ENCODE measurements at places on chromosomes 4 and X.

GRCh38 chr4:175330652-175331051 lies 412.5 kb downstream of the ADAM29 start:
- no peak for DNase-seq

GRCh38 chrX:155643240-155643639 lies 30.5 kb upstream of the TMLHE start:
- no peak for DNase-seq

GRCh38 chrX:129655547-129656249 lies 942 bp upstream of the APLN start:
- DNase-seq, result no peak

DNA sequence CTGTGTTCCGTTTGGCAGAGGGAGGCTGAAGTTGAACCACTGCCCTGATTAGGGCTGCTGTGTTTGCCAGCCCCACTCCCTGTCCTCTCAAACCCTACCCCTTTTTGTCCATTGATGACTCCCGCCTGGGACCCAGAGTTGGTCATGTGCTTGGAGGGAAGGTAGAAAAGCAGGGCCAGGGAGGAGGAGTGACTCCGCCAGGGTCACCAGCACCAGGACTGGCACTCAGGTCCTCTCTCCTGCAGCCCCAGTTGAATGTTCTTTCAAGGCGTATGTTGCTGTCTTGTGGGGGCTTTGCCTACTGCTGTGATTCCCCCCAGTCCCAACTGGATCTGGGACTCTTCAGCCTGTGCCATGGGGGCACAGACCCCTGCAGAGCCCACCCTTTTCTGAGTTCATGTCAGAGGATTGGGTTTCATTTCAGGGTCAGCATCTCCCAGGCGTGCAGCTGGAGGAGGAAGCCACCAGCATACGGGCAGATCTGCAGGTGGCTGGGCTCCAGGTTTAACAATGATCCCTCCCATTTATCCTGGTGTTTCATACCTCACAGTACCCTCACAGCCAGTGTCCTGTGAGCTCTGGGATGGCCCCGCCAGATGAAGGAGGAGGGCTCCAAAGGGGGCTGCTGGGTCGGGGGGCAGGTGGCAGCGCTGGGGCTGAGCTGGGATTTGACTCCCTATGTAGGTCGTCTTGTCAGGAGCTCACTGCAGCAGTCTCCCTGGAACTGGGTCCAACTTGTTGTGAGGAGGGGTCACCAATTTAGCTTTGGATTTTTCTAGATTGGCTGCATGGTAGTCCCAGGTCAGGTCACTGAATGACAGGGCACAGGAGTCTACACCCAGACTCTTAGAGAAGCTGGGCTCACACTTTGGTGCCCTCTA lies 55.7 kb downstream of the MSX1 start:
- DNase-seq, result no peak

- DNase-seq, result no peak
These were observed 232.3 kb downstream of the PABPC4L start for GRCh38 chr4:133969202-133969848.

- DNase-seq, result no peak
These were observed 5.4 kb downstream of the TSPAN5 start for GRCh38 chr4:98652996-98653395.

- DNase-seq, result no peak
These were observed 131.8 kb downstream of the GLRA3 start for GRCh38 chr4:174697202-174697601.

DNA sequence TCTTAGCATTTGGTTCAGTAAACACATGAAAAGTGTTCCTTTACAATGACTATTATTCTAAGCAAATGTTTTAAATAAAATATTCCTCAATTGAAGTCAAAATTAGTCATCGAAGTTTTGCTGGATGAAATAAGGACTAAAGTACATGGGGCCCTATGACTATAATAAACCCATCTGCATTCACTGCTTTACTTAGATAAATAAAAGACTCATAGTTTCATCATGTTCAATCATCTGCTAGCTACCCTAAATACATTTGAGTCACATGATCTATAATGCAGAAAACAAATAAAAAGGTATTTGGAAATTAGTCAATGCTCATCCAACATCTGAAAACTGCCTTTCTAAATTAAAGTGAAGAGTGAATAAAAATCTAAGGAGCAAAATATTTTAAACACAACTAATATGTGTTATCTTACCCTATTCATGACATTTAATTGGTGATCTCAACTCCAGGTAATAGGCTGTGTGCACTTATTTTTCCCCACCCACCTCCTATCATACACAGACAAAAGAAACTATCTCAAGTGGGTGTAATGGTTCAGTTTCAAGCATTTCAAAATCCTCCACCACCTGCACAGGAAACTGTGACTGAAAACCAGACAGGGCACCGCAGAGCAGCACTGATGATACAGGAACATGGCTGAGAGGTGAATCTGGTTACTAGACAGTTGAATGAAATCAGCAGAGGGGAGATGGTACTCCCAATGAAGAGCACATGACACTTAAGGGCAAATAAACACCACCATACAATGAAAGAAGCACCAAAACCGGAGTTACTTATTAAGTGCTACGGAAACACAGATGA lies 78.6 kb downstream of the CAMK2D start:
- DNase-seq, result peak; percentile 79

DNA sequence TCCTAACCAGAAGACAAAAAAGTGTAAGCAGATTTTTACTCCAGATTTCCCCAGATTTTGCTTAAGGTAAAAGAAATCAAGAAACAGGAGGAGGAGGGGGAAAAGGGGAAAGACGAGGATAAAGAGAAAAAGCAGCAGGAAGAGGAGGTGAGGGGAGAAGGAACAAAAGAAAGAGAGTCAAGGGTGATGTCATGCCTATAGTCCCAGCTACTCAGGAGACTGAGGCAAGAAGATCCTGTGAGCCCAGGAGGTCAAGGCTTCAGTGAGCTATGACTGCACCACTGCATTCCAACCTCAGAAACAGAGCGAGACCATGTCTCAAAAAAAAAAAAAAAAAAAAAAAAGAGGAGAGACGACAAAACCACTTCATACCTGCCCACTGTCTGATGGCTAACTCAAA lies 12.0 kb upstream of the PKD2 start:
- DNase-seq, result no peak

DNA sequence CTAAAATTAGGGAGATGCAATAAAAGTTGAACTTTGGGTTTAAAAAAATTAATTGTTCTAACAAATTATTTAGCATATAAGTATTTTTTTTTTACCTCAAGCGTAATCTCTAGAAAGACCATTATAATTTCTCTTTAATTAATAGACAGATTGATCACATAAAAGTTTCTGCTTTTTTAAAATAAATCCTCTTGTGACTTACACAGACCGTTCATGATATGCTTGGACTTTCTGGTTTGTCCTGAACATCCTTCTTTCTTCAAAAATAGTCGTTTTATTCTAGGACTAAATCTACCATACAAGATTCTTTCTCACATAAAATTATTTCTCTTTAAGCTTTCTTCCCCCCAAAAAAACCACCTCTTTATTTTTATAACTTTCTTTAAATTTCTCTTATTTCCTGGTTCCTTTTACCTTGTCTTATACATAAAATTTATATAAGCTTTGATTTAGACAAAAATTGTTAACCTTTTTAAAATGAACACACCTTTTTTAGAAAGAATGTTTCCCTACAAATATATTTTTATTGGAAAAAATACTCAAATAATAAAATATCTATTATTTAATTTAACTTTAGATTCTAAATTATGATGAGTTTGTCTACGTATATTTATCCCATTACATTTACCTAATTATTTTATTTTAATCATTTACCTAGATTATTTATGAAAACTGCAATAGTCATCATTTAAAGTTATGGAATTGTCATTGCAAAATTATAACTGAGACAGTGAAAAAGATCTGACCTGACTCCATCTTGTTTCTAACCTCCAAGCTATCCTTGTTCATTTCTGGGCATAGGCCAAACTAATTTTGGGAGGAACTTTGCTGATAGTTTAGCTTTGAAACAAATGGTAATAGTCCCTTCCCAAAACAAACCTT lies 37.6 kb downstream of the PGRMC2 start:
- DNase-seq, result no peak

- DNase-seq, result no peak
These were observed 41.3 kb downstream of the MAGEB17 start for GRCh38 chrX:16208601-16209000.

- no peak for DNase-seq
These were observed 57.9 kb downstream of the CFAP299 start for GRCh38 chr4:80393246-80393969.

DNA sequence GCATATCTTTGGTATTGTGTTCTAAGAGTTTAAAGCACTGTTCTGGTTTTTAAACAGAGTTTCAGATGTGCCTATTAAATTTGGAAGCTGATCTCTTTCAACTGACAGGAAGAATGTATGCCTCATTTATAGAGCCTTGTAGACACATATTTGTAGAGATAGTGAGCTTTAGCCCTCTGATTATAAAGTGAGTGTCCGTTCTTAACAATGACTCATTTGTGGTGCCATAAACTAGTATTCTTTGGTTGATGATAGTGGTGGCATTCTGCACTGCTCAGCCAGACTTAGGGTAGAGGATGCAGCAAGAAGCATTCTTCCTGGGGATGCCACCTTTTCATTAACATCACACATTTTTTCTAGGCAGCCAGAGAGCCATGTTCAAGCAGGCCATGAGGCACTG lies 121.7 kb downstream of the TLL1 start:
- DNase-seq, result no peak

GRCh38 chrX:24877288-24877664 lies 138.5 kb downstream of the ARX start:
- DNase-seq, result no peak

GRCh38 chrX:145631461-145631951 lies 186.1 kb upstream of the SLITRK2 start:
- no peak for DNase-seq

DNA sequence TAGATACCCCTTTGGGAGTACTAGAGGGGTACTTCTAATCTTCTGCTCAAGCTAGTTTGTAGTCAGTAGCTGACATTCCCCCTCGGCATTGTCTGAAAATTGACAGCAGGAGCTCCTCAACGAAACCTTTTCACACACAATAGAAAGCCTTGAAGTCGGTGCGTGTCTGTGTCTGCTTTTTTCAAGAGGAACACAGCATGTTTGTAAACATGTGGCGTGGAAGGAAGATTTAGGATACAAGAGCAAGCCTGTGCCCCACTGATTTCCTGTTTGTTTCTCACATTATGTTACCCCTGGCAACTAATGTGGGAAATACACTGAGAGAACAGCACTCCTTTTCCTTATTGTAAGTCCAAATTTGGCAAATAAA lies 252.6 kb downstream of the ANKRD50 start:
- no peak for DNase-seq

- no peak for DNase-seq
These were observed 7.8 kb downstream of the MSMO1 start for GRCh38 chr4:165335163-165335703.

DNA sequence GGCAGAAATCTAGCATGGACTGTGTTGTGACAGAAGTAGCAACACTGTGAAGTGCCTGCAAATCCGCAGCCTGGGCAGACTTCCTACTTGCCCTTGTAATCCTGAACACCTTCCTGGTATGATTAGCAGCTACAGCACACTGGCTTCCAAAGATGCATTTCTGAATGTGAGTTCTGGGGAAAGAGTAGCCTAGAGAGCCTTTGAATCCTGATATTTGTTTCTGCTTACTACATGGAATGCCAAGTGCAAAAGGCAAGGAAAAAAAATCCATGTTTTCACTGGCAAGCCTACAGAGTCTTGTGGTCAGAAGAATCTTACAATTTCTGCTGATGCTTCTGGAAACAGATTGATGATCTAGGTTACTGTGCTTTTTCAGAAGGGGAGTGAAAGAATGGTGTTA lies 223.7 kb downstream of the COL25A1 start:
- no peak for DNase-seq

GRCh38 chr4:35548921-35549320 lies 695.4 kb downstream of the ARAP2 start:
- no peak for DNase-seq

DNA sequence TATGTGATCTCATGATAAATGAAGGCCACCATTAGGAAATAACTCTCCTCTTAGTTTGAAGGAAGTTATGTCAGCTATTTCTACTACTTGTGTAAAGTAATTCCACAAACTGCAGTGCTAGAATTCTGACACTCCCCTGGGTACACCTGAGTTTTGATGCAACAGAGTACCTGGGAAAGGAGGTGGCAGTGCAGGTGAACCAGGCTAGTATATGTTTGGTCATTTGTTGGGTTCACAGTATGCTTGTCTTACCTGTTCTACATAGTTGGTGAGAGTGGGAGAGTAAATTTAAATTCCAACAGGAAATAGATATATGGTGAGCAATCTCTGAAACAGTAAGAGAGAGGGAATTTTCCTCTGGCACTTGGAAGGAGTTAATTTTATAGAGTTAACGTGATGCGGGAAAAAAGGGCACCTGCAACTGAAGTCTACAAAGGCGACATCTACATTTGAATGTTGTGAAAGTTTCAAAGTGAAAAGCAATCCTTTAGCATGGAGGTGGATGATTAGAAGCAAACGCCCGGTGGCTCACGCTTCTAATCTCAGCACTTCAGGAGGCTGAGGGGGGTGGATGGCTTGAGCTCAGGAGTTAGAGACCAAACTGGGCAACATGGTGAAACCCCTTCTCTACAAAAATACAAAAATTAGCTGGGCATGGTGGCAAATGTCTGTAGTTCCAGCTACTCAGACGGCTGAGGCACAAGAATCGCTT lies 8.3 kb upstream of the SLC10A6 start:
- DNase-seq, result no peak

GRCh38 chr4:85515701-85516100 lies 40.8 kb downstream of the ARHGAP24 start:
- no peak for DNase-seq

DNA sequence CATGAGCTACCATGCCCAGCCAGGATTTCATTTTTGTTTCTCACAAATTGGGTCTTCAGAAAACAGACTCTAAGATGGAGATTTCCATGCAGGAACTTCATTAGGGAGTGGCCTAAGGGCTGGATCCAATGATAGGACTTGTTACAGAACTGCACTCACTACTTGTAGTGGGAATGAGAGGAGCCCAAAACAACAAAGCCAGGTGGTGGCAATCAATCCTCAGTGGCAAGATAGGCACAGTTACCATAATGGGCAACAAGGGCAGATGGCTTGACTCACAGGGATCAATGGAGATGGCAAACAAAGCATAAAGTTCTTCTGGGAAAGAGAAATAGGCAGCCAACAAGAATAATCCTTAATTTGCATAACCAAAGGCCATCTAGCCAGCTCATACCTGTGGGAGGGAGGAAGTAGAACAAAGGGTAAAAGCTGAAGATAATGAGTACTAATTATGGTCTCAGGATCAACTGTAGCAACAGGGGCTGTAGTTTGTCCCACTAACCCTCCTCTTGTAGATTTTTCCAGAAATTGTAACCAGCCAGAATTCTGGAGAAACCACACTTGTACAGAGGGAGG lies 72.8 kb upstream of the MAPK10 start:
- no peak for DNase-seq

- no peak for DNase-seq
These were observed 55.5 kb upstream of the MAGED1 start for GRCh38 chrX:51837921-51838320.

- peak; percentile 14 for DNase-seq
These were observed 63.4 kb downstream of the NUDT10 start for GRCh38 chrX:51395810-51396728.

DNA sequence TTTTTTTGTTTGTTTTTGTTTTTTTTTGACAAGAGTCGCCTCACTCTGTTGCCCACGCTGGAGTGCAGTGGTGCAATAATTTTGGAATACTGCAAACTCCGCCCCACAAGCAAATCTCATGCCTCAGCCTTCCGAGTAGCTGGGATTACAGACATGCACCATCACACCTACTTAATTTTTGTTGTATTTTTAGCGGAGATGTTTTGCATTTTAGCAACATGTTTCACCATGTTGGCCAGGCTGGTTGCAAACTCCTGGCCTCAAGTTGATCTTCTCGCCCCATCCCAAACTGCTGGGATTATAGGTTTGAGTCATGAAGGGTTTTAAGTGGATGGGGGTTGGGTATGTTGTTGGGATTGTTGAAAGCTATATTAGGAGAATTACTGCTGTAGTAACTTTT lies 270.9 kb upstream of the LCORL start:
- DNase-seq, result no peak
